Anterior cingulate cortex (tissue), 58 donors: ENCODE measurements at places on chromosomes 11 and 22.

DNA sequence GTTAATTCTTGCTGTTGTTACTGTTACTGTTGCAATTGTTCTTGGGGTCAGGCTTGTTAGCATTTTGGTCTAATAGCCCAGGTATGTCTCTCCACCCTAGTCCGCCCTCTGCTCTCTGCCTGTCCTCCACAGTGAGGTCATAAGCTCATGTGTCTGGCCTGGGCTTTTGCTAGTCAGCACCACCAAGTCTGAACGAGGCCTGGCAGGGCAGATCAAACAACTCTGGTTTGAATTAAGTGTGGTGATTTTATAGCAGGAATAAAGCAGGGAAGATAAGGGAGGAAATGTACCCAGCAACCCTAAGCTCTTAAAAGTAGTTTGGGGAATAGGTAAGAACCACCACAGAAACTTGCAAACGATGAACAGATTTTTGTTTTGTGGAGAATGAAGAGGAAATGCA, 98.7 kb downstream of the ABTB2 start:
- no peak for DNase-seq

- DNase-seq = no peak
Measured at GRCh38 chr11:64340671-64341335, 799 bp downstream of the CCDC88B start.

- peak; percentile 72 for DNase-seq
Measured at GRCh38 chr22:35430897-35431322, 31.0 kb downstream of the MCM5 start.

- DNase-seq = no peak
Measured at GRCh38 chr11:27864091-27864491, 163.8 kb upstream of the BDNF start.

- no peak for DNase-seq
Measured at GRCh38 chr11:86629045-86629706, 43.2 kb downstream of the ME3 start.

GRCh38 chr11:62493801-62494200, 52.8 kb downstream of the AHNAK start:
- DNase-seq = no peak

DNA sequence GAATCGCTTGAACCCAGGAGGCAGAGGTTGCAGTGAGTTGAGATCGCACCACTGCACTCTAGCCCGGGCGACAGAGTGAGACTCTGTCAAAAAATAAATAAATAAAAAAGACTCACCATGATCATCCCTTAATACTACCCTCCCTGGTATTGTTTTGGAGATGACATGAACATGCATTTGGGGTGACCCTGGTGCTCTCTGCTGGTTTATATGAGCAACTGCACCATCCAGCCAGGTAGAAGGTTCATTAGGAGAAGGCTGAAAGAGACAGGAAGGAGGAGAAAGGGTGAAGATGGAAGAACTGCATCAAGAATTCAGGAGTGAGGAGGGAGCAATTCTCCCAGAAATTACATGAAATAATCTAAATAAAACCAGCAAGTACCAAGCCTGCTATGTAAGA, 37.8 kb downstream of the SLC5A1 start:
- DNase-seq = no peak

GRCh38 chr11:121696931-121697670, 244.3 kb upstream of the SORL1-AS1 start:
- DNase-seq = no peak

- DNase-seq = no peak
Measured at GRCh38 chr22:26722159-26722558, 64.8 kb downstream of the MIAT start.

DNA sequence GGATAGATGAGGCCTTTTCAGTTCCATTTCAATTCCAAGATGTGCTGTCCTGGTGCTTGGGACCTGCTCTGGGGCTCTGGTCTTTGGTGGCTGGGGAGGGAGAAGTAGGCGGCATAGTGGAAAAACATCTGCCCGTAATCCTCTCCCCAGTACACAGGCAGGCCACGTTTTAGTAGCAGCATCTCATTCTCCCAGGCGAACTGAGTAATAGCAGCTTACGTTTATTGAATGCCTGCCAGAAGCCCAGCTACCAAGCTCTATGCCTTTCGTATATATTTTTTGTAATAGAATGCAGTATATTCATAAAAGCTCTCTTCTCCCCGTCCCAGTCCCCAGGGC, 11.4 kb downstream of the ACO2 start:
- DNase-seq = no peak

GRCh38 chr11:111172321-111172862, 73.1 kb upstream of the POU2AF2 start:
- no peak for DNase-seq

DNA sequence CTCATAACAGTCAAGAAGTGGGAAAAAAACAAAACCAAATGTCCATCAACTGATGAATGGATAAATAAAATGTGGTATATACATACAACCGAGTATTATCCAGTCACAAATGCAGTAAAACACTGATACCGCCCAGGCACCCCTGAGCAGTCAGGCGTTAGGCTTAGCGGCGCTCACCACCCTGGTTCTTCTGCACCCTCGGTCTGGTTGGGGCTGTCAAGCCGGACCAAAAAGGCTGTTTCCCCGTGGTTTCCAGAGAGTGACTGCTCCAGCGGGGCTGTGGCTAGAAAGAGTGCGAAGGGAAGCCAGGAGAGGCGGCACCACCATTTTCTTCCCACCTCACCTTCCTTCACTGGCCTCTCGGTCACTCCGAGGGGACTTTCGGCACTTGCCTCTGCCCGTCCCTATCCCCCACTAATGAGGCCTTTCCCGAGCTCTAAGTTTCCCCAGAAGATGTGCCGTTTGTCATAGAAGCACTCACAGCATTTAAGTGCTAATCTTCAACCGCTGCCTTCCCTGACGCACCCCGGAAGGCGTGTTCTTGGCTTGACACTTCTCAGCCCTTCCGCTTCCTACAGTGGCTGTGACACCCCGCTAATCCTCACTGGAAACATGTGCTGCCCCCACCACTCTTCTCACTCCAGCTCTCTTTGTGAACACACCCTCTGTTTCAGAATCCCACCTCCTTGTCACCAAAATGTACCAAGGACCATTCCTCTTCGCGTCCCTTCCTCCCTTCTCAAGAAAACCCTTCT, 42.4 kb downstream of the FCHSD2 start:
- no peak for DNase-seq

DNA sequence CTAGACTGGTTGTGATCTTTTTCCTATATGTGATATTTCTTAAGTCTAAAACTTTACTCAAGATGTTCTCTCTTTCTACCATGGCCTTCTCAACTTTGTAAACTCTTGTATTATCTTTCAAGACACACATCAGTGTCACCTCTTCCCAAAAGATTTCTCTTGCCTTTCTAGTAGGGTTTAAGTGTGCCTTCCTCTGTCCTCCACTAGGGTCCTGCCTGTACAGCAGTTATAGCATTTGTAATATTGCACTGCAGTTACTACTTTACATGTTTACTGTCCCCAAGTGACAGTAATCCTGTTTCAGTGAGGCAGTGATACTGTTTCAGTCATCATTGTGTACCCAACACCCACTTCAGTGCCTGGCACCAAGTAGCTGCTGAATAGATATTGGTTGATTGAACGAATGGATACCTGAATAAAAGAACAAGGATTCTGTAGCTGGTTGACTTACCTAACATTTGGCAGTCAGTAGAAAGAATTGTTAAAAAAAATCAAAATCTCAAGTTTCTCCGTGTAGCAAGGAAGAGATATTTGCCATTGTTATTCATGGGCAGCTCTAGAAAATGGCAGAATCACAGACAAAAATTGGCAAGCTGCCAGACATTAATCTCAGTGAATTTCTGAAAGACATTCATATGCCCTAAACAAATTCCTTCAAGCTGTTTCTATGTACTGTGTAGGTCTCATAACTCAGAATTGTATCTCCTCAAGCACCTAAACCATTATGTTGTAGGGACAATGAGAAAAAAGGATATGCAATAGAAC, 79.4 kb downstream of the RBMXL2 start:
- DNase-seq = no peak

GRCh38 chr11:96187822-96188221, 155.2 kb downstream of the MAML2 start:
- no peak for DNase-seq

DNA sequence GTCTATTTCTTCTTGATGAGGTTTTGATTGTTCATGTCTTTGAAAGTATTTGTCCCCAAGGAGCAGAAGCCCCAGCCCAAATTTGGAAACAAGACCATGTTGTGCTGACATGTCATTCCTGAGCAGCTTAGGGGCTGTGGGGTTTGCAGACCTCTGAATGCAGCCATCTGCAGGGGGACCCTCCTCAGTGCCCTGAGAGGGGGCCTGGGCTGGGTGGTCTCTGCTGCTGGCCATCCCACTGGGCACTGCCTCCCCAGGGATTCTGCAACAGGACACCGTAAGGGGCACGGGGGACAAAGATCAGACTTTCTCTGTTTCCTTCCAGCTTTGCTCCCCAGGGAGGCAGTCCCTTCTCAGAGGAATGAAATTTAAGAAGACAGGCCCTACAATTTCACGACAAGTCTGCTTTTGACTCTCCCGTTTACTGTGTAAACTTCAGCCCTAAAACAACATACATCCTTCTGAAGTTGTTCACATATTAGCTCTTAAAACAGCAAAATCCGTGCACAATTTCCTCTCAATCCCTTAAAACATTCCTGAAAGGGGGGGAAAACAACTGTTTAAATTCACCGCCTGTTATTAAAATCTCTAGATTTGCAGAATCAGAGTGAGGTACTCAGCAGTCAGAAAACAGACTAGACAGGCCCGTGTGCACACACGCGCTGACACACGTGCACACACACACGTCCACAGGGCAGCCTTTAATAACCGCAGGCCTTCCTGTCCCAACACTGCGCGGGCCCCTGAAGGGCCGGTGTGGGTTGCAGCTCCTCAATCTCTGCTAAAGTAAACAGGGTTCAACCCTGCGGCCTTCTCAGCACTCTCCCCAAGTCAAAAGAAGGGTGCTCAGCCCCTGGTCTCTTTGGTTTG, 109.8 kb downstream of the KCNQ1 start:
- no peak for DNase-seq

DNA sequence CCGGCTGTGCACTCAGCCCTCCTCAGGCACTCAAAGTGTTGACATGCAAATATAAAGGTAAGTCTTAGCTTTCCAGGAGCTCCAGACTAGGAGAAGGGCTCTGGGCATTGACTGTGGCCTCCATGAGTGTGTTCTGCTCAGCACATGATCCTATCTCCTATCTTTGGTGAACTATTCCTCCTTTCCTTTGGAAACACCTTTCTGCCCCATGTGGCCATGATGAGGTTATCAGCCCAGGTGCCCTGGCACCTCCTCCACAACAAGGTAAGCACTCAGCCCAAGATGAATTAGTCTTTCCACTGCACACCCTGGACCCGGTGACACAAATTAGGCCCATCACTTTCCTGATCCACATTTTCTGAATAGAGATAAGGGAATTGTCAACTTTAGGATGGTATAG, 37.9 kb upstream of the LMO1 start:
- DNase-seq = no peak

- DNase-seq = no peak
Measured at GRCh38 chr11:37040921-37041320, 442.9 kb upstream of the RAG2 start.

GRCh38 chr11:118366287-118366686, 6.9 kb downstream of the UBE4A start:
- no peak for DNase-seq
